A549 treated with CpdA at 1 μM for 4 hours (cell line): ENCODE measurements at places on chromosomes 7 and 10. TPM values are rescaled to one million over a fixed set of nuclear protein-coding genes. Genes with fewer than 3 reads are reported as not detected.

The OR2A12 gene
- not detected in 5 replicates for total RNA-seq

The SFTPD gene
- 0.14 to 0.48 TPM (median 0.22 TPM) in 4 of 5 replicates, not detected in the other for total RNA-seq

The STRIP2 gene
- total RNA-seq, result 5.8 to 8.9 TPM (median 7.4 TPM) in 5 replicates

The TMEM213 gene
- not detected in 5 replicates for total RNA-seq

The CCDC71L gene
- total RNA-seq, result 10.6 to 17.5 TPM (median 13.3 TPM) in 5 replicates

The MRC1 gene
- 0.02 to 0.03 TPM (median 0.02 TPM) in 4 of 5 replicates, not detected in the other for total RNA-seq

The CUZD1 gene
- total RNA-seq, result 1.1 to 1.9 TPM (median 1.4 TPM) in 5 replicates

The PRPF18 gene
- 19.3 to 29.4 TPM (median 21.0 TPM) in 5 replicates for total RNA-seq

The NRG3 gene
- not detected in 5 replicates for total RNA-seq

The CCDC172 gene
- total RNA-seq, result not detected in 5 replicates

The SHLD2 gene
- 23.5 to 27.3 TPM (median 24.9 TPM) in 5 replicates for total RNA-seq

The ARF5 gene
- 151 to 186 TPM (median 163 TPM) in 5 replicates for total RNA-seq

The C1GALT1 gene
- total RNA-seq, result 30.7 to 38.3 TPM (median 32.8 TPM) in 5 replicates

The MYH16 gene
- 0.64 to 1.0 TPM (median 0.84 TPM) in 5 replicates for total RNA-seq

The IDI2 gene
- 0.13 TPM in 1 of 5 replicates, not detected in the others for total RNA-seq

The GSTO2 gene
- 1.4 to 2.1 TPM (median 1.8 TPM) in 5 replicates for total RNA-seq

The BUD31 gene
- 134 to 165 TPM (median 150 TPM) in 5 replicates for total RNA-seq

The ACTL6B gene
- total RNA-seq, result not detected in 5 replicates

The WDFY4 gene
- under 0.01 TPM in 1 of 5 replicates, not detected in the others for total RNA-seq

The SPACDR gene
- 0.60 to 0.96 TPM (median 0.77 TPM) in 4 of 5 replicates, not detected in the other for total RNA-seq

The VSTM2A gene
- total RNA-seq, result not detected in 5 replicates

The CD36 gene
- total RNA-seq, result 0.13 to 0.22 TPM in 2 of 5 replicates, not detected in the others

The LRRD1 gene
- not detected in 5 replicates for total RNA-seq

The PILRA gene
- 4.0 to 6.4 TPM (median 5.4 TPM) in 5 replicates for total RNA-seq

The GLI3 gene
- 0.16 to 0.33 TPM (median 0.21 TPM) in 5 replicates for total RNA-seq

The POLR2J3 gene
- 15.3 to 41.1 TPM (median 26.1 TPM) in 5 replicates for total RNA-seq

The GAD2 gene
- not detected in 5 replicates for total RNA-seq

The TMEM229A gene
- not detected in 5 replicates for total RNA-seq

The PON1 gene
- total RNA-seq, result 0.14 to 0.59 TPM (median 0.45 TPM) in 5 replicates

The COL28A1 gene
- total RNA-seq, result 0.33 to 1.0 TPM (median 0.65 TPM) in 5 replicates

The CLCN1 gene
- 0.05 TPM in 1 of 5 replicates, not detected in the others for total RNA-seq

The WDR86 gene
- total RNA-seq, result 0.09 to 0.26 TPM (median 0.15 TPM) in 5 replicates

The CDHR3 gene
- 5.1 to 6.0 TPM (median 5.4 TPM) in 5 replicates for total RNA-seq

The MDFIC gene
- 18.2 to 26.9 TPM (median 24.0 TPM) in 5 replicates for total RNA-seq

The PLA2G12B gene
- not detected in 5 replicates for total RNA-seq

The OR6B1 gene
- not detected in 5 replicates for total RNA-seq

The SEMA3E gene
- 2.2 to 3.4 TPM (median 2.8 TPM) in 5 replicates for total RNA-seq

The ANKRD1 gene
- total RNA-seq, result 4.4 to 8.4 TPM (median 6.5 TPM) in 5 replicates

The TWIST1 gene
- total RNA-seq, result 1.4 to 4.2 TPM (median 3.6 TPM) in 5 replicates

The SORBS1 gene
- 0.56 to 0.91 TPM (median 0.58 TPM) in 5 replicates for total RNA-seq

The STK32C gene
- total RNA-seq, result 34.8 to 50.9 TPM (median 48.3 TPM) in 5 replicates

The ZNF107 gene
- total RNA-seq, result 2.3 to 3.9 TPM (median 2.6 TPM) in 5 replicates

The SP8 gene
- not detected in 5 replicates for total RNA-seq

The LAMB1 gene
- 118 to 182 TPM (median 130 TPM) in 5 replicates for total RNA-seq

The SPDYE1 gene
- total RNA-seq, result not detected in 5 replicates

The IFIT1 gene
- total RNA-seq, result 4.4 to 7.2 TPM (median 6.0 TPM) in 5 replicates

The C10orf90 gene
- total RNA-seq, result 2.8 to 3.3 TPM (median 2.9 TPM) in 5 replicates

The FXYD4 gene
- not detected in 5 replicates for total RNA-seq

The CDH23 gene
- total RNA-seq, result 2.0 to 2.9 TPM (median 2.2 TPM) in 5 replicates
